ENCODE measurements at places on chromosomes 7 and 10. TPM values are rescaled to one million over a fixed set of nuclear protein-coding genes. Genes with fewer than 3 reads are reported as not detected.

- no peak overlapping the region for H3K4me3 ChIP-seq
- no peaks in the 10 kb centered on the region for H3K27me3 ChIP-seq
- H3K4me1 ChIP-seq: no peaks in the 10 kb centered on the region
These were observed 5.1 kb downstream of the SH2D4B start for GRCh38 chr10:80542652-80543318.

GRCh38 chr7:138170959-138171703, 94.9 kb downstream of the AKR1D1 start:
- H3K27ac ChIP-seq: no peak overlapping the region
- no peaks in the 10 kb centered on the region for H3K4me1 ChIP-seq
- H3K36me3 ChIP-seq: no peaks in the 10 kb centered on the region
- no peaks in the 10 kb centered on the region for H3K27me3 ChIP-seq
- no peak for DNase-seq

Gene GSDME
- total RNA-seq: 3.9 TPM

Gene ICA1
- total RNA-seq: 0.46 TPM

- no peaks in the 10 kb centered on the region for H3K27me3 ChIP-seq
- H3K4me1 ChIP-seq: peaks cover 8% of the 10 kb centered on the region
- peaks cover 4% of the 10 kb centered on the region for H3K36me3 ChIP-seq
- H3K4me3 ChIP-seq: no peak overlapping the region
- no peak overlapping the region for H3K27ac ChIP-seq
These were observed 18.0 kb downstream of the TMEM106B start for GRCh38 chr7:12229046-12229445.
